ENCODE measurements at places on chromosomes 2 and 18. TPM values are rescaled to one million over a fixed set of nuclear protein-coding genes. Genes with fewer than 3 reads are reported as not detected.

- H3K4me1 ChIP-seq = no peaks in the 10 kb centered on the region
- no peak for DNase-seq
- no peaks in the 10 kb centered on the region for H3K27me3 ChIP-seq
- peaks cover 43% of the 10 kb centered on the region for H3K36me3 ChIP-seq
- H3K27ac ChIP-seq = no peak overlapping the region
- no peak overlapping the region for H3K4me3 ChIP-seq
Measured at GRCh38 chr2:216194013-216194412, 84.9 kb downstream of the XRCC5 start.

DNA sequence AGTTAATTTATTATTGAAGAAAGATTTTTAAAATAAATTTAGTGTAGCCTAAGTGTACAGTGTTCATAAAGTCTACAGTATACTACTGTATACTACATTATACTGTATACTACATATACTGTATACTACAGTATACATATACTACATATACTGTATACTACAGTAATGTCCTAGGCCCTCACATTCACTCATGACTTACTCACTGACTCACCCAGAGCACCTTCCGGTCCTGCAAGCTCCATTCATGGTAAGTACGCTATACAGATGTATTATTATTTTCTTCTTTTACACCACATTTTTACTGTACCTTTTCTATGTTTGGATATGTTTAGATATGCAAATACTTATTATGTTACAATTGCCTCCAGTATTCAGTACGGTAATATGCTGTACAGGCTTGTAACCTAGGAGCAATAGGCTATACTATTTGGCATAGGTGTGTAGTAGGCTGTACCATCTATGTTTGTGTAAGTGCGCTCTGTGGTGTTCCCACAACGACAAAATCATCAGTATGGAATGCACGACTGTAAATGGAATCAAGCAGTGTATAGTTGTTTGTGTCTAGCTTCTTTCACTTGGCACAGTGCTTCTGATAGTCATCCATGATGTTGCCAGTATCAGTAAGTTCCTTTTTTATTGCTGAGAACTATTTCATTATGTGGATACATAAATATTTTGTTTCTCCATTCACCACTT is 245.7 kb downstream of the MTX2 start:
- no peak for DNase-seq
- peaks cover 8% of the 10 kb centered on the region for H3K4me1 ChIP-seq
- H3K4me3 ChIP-seq = no peak overlapping the region
- H3K27me3 ChIP-seq = peaks cover 4% of the 10 kb centered on the region
- H3K36me3 ChIP-seq = no peaks in the 10 kb centered on the region

- DNase-seq = peak; percentile 67
- peaks cover 16% of the 10 kb centered on the region for H3K4me1 ChIP-seq
- no peaks in the 10 kb centered on the region for H3K27me3 ChIP-seq
- no peaks in the 10 kb centered on the region for H3K36me3 ChIP-seq
- no peak overlapping the region for H3K4me3 ChIP-seq
Measured at GRCh38 chr2:49616800-49617199, 462.5 kb upstream of the FSHR start.

DNA sequence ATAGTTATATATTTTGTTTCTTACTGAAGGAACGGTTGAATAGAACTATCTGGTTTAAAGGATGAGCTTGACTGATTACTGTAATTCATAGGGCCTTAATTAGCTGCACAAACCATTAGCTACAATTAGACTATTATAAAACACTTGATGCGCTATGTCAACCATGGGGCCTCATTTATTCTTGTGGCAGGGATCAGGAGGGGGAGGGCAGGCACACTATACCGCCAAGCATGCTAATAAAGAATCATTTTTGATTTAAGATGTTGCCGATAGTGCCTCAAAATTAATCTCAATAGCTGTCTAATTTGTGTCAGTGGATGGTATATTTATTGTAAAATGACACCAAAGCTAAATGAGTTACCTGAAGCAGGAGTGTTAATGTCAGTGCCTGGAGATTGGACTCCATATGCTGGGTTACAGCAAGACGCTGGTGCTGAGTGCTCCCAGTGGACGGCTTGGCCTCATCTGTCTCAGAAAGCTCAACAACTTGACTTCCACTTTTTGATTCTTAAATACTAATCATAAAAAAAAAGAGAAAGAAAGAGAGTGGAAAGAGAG is 1007.0 kb upstream of the CELF4 start:
- H3K27me3 ChIP-seq = no peaks in the 10 kb centered on the region
- no peak overlapping the region for H3K27ac ChIP-seq
- DNase-seq = no peak
- no peaks in the 10 kb centered on the region for H3K36me3 ChIP-seq

- no peaks in the 10 kb centered on the region for H3K36me3 ChIP-seq
- no peaks in the 10 kb centered on the region for H3K27me3 ChIP-seq
- H3K4me3 ChIP-seq = no peak overlapping the region
- no peaks in the 10 kb centered on the region for H3K4me1 ChIP-seq
- no peak for DNase-seq
Measured at GRCh38 chr2:161078211-161078539, 82.1 kb upstream of the TANK start.

DNA sequence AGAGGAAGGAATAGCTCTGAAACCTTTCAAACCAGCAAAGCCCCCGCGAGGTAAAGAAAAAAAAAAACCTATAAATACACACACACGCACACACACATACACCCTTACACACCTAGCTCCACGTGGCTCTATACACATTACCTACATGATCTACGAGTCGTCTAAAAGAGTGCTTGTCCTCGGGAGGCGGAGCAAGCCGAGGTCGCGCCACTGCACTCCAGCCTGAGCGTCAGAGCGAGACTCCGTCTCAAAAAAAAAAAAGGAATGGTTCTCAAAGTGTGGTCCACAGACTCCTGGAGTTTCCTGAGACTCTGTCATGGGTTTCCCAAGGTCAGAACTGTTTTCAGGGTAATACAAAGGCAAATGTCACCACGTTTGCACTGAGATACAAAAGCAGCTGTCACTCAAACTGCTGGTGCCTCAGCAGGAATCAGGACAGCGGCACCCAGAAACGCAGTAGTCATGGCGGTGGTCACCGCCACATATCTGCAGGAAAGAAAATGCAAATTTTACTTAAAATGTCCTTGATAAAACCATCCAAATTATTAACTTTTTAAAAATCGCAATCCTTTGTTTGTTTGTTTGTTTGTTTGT is 130.0 kb upstream of the GPC1 start:
- H3K27ac ChIP-seq = no peak overlapping the region
- no peak overlapping the region for H3K4me3 ChIP-seq
- H3K27me3 ChIP-seq = no peaks in the 10 kb centered on the region
- no peaks in the 10 kb centered on the region for H3K4me1 ChIP-seq
- DNase-seq = no peak

GRCh38 chr2:401019-401679 is 113.3 kb upstream of the ALKAL2 start:
- no peak overlapping the region for H3K4me3 ChIP-seq
- no peaks in the 10 kb centered on the region for H3K36me3 ChIP-seq
- no peak for DNase-seq
- H3K4me1 ChIP-seq = no peaks in the 10 kb centered on the region
- no peak overlapping the region for H3K27ac ChIP-seq
- H3K27me3 ChIP-seq = no peaks in the 10 kb centered on the region

GRCh38 chr18:79781331-79781941 is 16.3 kb upstream of the KCNG2 start:
- H3K4me1 ChIP-seq = no peaks in the 10 kb centered on the region
- DNase-seq = no peak
- no peak overlapping the region for H3K4me3 ChIP-seq
- no peaks in the 10 kb centered on the region for H3K36me3 ChIP-seq
- peaks cover 25% of the 10 kb centered on the region for H3K27me3 ChIP-seq
- H3K27ac ChIP-seq = no peak overlapping the region

DNA sequence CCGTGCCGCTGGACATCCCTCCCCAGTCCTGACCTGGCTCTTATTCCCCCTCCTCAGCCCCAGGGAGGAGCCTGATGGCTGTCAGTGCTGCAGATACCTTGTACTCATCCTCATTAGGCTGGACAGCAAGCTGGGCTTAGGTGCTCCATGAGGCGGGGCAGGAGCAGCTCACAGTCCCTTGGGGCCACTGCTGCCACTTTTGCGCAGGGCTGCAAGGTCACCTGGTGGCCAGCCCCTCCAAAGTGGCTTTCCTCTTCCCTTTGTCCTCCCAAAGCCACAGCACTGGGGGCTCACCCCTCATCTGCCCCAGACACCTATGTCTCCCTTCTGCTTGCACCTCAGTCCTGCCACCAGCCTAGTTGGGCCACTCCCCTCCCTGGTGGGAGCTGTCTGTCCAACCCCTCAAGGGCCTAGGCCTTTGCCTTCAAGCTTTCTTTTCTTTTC is 60.8 kb downstream of the FAM168B start:
- no peaks in the 10 kb centered on the region for H3K36me3 ChIP-seq
- H3K27me3 ChIP-seq = peaks cover 9% of the 10 kb centered on the region
- no peak overlapping the region for H3K27ac ChIP-seq
- DNase-seq = no peak
- peaks cover 44% of the 10 kb centered on the region for H3K4me1 ChIP-seq
- H3K4me3 ChIP-seq = no peak overlapping the region

- no peaks in the 10 kb centered on the region for H3K27me3 ChIP-seq
- no peaks in the 10 kb centered on the region for H3K36me3 ChIP-seq
- no peak overlapping the region for H3K4me3 ChIP-seq
- DNase-seq = no peak
- H3K27ac ChIP-seq = no peak overlapping the region
Measured at GRCh38 chr18:23809415-23809814, 120.2 kb downstream of the LAMA3 start.

Gene SLC23A3
- 0.09 TPM for total RNA-seq

Gene ZNF396
- total RNA-seq = 2.8 TPM

Gene MALL
- not detected for total RNA-seq

All from cardiac muscle cell (in vitro differentiated cells and primary cell).